Fibroblast of mammary gland (primary cell): ENCODE measurements at places on chromosomes 1 and 21.

GRCh38 chr21:36338975-36339374 is 19.0 kb downstream of the MORC3 start:
- no peak for DNase-seq

DNA sequence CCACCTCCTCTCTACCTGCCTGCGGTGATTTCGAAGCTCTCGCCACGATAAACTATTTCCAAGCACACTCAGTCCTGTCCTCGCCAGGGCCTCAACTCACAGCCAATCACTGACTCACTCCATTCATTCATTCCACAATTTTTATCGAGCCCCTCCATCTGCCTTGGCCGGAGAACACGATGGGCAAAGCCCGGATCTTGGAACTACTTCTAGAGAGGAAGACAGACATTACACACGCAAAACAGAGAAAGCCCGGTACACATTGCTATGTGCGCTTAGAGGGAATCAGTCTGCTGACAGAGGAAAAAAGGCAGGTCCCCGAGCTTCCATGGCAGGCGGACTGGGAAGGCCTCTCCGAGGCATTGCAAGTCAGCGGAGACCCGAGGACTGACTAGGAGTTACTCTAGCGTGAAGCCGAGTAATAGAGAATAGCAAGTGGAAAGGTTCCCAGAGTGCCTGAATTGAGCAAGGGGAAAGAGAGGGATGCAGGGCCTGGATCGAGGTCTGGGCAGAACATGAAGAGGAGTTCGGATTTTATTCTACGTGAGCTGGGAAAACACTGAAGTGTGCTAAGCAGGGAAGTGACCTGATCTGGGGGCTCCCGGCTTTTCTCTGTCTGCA is 54.2 kb upstream of the DNAJC6 start:
- DNase-seq = no peak

- peak; percentile 49 for DNase-seq
Observed at GRCh38 chr1:24300971-24301784, 18.0 kb upstream of the GRHL3 start.

GRCh38 chr21:46477765-46478164 is 19.1 kb downstream of the DIP2A start:
- peak; percentile 79 for DNase-seq

DNA sequence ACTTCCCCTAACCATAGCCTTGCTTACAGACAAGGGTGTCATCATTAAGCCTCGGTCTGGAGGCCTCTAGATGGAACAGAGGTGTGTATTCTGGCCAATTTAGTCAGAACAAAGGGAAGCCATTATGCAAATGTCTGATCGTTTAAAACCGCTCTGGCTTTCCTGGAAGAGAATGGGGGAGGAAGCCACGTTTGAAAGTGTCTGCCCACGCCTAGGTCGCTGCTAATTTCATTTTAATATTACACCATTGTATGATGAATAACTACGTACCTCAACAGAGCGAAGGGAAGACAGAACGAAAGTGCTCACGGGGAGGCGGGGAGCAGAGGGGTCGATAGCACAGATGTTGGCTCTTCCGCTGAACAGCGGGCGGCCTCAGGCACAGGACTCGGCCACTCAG is 41.1 kb upstream of the CSF3R start:
- DNase-seq = no peak

DNA sequence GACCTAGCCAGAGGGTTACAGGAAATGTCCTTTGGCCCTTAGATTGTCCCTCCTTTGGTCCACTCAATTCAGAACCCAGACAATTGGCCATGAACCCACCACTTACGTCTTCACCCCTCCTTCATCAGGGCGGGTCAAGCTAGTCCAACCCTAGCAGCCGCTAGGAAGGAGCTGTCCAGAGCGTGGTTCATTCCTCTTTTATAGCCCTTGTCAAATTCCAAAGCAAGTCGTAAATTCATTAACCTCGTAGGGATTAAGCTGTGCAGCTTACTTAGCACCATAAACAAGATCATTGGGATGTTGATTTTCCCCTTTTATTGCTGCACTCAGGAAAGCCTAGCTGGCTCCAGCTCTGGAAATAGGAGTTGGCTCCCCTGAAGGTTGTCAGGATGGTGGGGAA is 90.1 kb downstream of the TMEM53 start:
- no peak for DNase-seq

GRCh38 chr21:19704832-19705231 is 1293.4 kb upstream of the NCAM2 start:
- DNase-seq = no peak

DNA sequence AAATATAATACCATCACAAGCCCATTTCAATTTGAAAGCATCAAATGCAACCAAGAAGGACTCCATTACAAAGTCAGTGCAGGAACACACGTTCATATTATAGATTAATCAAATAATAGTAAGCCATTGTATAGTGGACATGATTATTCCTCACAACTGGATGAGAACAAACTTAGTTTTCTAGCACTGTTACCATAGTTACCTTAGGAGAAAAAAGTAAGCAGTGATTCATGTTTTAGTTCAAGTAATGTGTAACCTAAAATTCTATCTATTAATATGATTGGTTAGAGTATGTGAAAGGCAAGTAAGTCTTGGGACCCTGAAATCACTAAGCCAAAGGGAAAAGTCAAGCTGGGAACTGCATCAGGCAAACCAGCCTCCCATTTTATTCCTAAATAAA is 15.2 kb downstream of the SSX2IP start:
- DNase-seq = peak; percentile 24

GRCh38 chr1:199287206-199287605 is 648.4 kb downstream of the PTPRC start:
- DNase-seq = no peak

- DNase-seq = no peak
Observed at GRCh38 chr1:64502931-64503330, 33.0 kb downstream of the CACHD1 start.

DNA sequence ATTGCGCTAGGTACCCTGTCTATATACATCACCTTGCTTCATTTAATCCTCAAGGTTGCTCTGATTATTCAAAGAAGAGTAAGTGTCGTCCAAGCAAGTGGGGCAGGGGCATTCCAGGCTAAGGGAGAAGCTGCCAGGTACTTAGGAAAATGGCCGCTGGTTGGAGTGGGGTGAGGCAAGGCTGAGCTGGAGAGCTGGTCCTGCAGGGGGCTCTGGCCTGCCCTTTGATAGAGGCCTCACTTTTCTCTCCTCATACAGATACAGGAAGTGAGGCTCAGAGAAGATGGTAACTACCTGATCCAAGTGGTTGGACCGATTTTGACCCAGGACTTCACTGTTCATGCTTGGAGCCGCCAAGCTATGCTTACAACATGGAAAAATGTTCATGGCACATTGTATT is 86.9 kb upstream of the ZBTB40 start:
- DNase-seq = no peak

DNA sequence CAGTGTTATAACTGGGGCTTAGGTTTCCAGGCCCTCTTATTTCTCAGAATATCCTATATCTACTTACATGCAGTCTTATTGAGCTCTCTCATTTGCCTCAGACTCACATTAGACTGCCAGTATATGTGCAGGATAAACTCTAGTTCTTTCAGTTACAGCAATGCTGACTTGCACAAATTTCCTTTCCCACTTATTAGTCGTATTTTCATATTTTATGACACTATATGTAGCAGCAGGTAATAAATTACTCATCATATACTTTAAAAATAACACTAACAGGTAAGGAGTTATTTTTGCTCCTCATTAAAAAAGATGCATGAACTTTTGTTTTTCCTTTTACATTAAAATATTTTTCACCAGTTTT is 65.7 kb downstream of the GADD45A start:
- DNase-seq = no peak

- DNase-seq = no peak
Observed at GRCh38 chr1:101847626-101848025, 149.1 kb downstream of the OLFM3 start.

DNA sequence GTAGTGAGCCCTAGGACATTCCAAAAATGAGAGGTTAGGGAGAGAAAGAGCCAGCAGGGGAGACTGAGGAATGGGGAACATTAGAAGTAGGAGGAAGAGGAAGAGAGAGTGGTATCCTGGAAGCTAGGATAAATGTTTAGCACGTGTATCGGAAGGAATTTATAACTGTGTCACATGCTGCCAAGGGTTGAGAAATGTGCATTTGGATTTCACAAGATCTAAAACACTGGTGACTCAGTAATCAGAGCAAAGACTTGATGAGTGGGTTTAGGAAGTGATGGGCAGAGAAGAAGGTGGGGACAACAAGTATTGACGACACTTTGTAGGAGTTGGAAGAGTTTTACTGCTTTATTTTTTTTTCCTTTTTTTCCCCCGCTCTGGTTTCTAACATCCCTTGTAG is 193.9 kb downstream of the FMN2 start:
- peak; percentile 97 for DNase-seq

DNA sequence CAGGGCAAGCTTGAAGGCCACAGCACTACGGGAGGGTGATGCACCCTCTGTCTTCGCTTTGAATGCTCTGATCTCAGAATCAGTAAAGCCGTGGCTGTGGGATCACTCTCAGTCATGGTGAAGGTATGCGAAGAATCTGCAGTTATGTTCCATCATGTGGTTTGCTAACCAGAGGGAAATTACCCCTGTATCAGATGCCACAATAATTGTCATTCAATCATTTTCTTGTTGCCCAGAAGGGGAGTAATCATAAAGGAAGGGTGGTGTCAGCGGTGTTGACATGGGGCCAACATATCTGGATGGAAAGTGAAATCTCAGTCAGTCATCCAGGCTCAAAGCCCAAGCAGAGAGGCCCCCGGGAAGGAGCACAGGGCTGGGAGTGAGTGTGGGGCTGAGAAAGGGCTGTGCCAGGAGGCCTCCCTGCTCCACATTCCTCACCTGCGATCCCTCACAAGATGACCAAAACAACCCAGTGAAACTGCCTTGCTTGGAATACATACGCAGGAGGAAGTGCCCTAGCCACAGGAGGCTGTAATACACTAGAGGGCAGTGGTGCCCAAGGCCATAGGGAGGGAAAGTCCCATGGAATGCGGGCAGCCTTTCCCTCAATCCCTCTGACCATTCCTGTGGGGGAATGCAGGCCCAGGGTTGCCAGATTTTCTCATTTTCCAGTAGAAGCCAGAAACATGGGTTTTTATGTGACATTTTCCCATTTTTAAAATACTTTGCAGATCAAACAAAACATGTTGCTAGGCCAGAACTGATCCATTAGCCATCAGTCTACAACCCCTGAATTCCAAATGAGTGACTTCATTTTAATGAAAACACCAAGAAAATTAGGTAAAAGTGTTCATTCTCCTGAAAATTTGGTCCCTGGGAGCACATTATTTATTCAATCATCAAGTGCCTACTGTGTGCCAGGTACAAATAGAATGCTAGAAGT is 95.7 kb upstream of the VANGL1 start:
- peak; percentile 91 for DNase-seq

DNA sequence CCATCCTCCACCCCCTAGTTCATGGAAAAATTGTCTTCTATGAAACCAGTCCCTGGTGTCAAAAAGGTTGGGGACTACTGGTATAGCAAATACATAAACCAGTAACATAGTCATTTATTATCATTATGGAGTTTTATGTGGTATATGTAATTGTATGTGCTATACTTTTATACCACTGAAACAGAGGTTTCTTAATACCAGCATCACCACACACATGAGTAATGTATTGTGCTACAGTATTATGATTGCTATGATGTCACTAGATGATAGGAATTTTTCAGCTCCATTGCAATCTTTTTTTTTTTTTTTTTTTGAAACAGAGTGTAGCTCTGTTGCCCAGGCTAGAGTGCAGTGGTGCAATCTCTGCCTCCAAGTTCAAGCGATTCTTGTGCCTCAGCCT is 5.7 kb upstream of the PAXBP1 start:
- DNase-seq = peak; percentile 24

DNA sequence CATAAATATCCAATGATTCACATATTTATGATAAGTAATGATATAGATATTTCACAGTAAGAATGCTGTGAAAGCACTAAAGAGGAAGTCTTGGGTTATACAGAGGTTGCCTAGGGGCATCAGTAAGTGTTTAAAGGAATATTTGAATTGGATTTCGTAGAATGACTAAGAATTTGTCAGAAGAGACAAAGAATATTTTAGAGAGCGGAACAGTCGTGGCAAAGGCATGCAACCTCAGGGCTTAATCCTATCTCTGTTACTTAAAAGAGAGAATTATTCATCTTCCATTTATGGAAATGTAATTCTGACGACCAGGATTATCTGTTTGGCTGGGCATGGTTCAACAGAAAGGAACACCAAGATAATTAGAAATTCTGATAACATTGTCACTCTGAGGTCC is 171.9 kb upstream of the NR5A2 start:
- DNase-seq = peak; percentile 52

- DNase-seq = no peak
Observed at GRCh38 chr1:60763741-60764140, 318.6 kb upstream of the NFIA start.

GRCh38 chr1:30317921-30318320 is 405.5 kb downstream of the MATN1 start:
- DNase-seq = no peak

GRCh38 chr1:92820024-92820423 is 11.8 kb upstream of the RPL5 start:
- DNase-seq = peak; percentile 47

DNA sequence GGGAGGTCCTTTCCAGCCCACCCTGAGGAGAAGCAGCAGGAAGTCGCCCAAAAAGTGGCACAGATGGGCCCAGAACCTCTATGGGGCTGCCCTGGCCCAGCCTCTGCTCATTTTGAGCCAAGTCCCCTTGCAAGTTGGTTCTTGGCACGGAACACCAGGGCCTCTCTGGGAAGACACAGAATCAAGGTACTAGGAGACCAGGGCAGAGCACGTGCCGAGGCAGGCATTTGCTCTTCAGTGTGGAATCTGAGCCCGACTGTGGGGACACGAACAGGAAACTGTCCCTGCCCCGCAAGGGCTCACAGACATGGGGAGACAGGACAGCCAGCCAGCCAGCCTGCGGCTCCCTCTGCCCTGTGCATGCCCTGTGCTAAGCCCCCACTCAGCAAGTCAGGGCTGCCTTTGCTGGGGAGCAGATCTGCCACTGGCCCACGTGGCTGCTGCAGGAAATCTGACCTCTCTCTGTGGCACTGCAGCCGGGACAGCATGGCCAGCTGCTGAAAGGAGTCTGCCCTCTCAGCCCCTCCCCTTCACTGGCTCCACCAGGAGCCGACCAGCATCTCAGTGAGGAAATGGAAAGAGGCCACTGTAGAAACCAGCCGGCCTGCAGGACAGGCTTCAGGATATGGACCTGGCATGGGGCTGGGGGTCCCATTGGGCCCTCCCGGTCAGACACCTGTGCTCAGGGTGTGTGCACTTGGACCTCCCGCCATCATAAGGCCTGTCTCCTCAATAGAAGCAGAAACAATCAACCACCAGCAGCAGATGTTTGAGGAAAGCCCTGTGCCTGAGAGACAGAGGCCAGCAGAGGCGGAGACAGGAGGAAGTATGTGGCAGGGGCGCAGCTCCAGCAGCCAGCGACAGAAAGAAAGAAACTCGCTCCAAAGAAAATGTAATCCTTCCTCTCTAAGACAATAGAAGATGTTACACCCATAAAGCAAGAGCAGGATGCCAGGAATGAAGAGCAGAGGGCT is 3.7 kb downstream of the ARHGEF16 start:
- no peak for DNase-seq
